ENCODE measurements at places on chromosomes 1 and 21. TPM values are rescaled to one million over a fixed set of nuclear protein-coding genes. Genes with fewer than 3 reads are reported as not detected.

DNA sequence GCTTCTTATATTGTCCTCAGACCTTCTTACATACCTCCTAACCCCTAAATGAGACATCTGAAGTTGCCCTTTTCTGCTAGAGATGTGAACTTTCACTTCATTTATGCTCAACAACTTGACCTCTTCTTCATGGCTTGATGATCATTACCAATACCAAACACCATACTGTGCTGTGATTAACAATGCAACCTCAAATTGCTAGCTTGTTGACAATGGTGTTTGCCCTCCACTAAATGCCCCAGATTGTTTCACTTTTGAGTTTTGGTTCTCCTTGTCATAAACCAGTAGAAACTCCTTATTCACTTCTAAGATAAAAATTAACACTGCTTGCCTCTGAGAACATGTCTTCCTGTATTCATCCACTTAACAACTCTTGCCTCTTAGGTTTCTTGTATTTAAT lies 5.6 kb downstream of the JAK1 start:
- no peak overlapping the region for H3K27ac ChIP-seq
- H3K4me1 ChIP-seq = peaks cover 38% of the 10 kb centered on the region
- H3K4me3 ChIP-seq = no peak overlapping the region
- DNase-seq = no peak
- no peaks in the 10 kb centered on the region for H3K36me3 ChIP-seq

Gene ACADM
- total RNA-seq = 66.8 TPM

Gene DENND4B
- 17.6 TPM for total RNA-seq

Gene MAP7D1
- 59.4 TPM for total RNA-seq

Gene IGSF3
- 60.0 TPM for total RNA-seq

DNA sequence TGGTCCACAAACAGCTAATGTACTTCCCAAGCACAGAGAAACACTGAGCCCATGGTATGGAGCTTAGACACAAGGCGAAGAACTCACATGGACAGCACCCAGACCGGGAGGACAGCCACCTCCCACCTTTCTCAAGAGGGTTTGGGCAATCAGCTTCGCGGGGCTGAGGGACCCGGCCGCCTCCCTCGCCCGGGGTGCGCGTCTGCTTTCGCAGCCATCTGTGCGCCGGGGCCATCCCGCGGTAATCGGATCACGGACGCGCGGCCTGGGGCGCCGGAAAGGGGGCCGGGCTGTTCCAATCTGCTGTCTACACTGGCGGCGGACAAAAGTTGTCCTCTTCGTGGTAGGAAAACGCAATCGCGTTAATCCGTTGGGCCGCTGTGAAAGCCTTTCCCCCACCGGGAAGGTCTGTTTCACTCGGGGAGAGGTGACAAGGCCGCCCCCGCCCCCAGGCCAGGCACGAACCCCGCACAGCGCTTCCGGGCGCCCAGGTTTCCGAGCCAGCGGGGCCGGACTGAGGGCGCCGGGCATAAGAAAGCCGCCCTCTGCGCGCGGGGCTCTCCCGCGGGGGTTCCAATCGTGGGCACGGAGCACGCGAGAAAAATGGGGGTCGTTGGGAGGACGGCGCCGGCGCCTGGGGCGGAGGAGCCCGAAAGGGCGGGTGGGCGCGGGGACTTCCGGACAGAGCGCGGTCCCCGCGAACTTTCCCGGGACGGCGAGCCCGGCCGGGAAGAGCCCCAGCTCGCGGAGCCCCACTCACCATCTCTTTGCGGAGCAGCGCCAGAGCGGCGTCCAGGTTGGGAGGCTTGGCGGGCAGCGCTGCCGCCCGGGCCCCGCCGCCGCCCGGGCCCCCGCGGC lies 664 bp downstream of the FAM89A start:
- H3K36me3 ChIP-seq = no peaks in the 10 kb centered on the region
- peaks cover 15% of the 10 kb centered on the region for H3K4me1 ChIP-seq
- no peak for DNase-seq

DNA sequence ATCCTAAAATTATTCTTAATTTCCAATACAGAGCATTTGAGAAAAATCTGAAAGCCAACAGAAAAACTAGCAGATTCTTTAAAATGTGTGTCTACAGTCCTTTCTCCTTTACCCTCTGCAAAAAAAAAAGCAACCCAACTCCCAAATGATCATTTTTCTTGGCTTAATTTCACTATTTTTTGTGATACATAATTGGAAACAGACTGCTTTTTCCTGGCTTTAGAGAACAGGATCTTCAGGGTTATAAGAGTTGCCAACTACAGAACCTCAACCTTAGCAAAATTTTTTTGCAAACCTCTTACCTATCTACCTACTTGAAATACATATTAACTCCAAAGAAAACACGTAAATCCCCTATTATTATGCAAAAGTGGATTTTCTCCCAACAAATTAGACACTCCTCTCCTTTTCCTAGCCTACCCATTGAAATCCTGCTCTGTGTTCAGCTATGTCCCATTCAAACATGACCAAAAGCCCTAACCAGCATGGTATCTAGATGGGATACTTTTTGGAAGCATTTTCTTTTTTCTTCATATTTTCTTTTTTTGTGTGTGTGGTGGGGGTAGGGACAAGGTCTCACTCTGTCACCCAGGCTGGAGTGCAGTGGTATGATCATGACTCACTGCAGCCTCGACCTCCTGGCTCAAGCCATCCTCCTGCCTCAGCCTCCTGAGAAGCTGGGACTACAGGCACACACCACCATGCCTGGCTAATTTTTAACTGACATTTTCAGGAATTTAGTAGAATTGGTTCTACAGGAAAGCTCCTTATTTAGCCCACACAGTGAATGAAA lies 9.0 kb downstream of the TGFBR3 start:
- H3K36me3 ChIP-seq = no peaks in the 10 kb centered on the region
- H3K27ac ChIP-seq = peak overlapping the region; percentile 16
- no peak for DNase-seq
- peaks cover 95% of the 10 kb centered on the region for H3K4me1 ChIP-seq
- H3K4me3 ChIP-seq = no peak overlapping the region

DNA sequence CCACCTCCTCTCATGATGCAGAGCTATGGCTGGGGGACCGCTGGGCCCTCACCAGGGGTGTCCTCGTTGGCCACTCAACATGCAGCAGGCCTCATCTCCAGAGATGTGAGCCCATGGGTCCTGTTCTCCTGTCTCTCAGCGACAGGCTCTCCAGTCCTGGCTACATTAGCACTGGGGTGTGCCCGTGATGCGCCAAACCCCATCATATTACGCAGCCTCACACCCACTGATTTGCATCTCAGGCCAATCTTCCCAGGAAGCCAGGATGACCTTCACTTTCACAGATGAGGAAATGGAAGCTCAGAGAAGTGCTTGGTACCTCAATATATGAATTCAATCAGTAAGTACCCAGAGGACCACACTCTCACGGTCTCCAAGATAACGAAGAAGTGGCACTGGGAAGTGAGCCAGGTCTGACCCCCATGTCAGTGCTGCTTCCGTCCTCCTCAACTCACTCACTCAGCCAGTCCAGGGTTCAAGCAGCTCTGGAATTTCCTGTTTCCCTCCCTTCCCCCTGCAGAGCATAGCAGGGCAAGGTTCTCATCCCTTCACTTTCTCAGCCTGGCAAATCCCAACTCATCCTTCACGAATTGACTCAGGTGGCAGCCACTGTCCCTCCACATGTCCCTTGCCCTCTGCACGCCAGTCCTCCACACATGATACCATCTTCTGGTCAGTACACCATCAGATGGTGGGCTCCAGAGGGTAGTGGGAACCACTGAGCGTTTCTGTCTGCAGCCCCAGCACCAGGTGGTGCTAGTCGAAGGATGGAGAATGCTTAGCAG lies 28.9 kb upstream of the EVA1B start:
- H3K4me3 ChIP-seq = no peak overlapping the region
- H3K27ac ChIP-seq = peak overlapping the region; percentile 85
- peaks cover 51% of the 10 kb centered on the region for H3K4me1 ChIP-seq
- no peak for DNase-seq
- peaks cover 34% of the 10 kb centered on the region for H3K36me3 ChIP-seq

Gene TRIM58
- 0.26 TPM for total RNA-seq

Gene PM20D1
- total RNA-seq = not detected

- no peak overlapping the region for H3K4me3 ChIP-seq
- DNase-seq = no peak
- peaks cover 65% of the 10 kb centered on the region for H3K4me1 ChIP-seq
- peaks cover 5% of the 10 kb centered on the region for H3K36me3 ChIP-seq
Observed at GRCh38 chr1:2247760-2248126, 19.6 kb downstream of the SKI start.

Gene CYP4A11
- not detected for total RNA-seq

DNA sequence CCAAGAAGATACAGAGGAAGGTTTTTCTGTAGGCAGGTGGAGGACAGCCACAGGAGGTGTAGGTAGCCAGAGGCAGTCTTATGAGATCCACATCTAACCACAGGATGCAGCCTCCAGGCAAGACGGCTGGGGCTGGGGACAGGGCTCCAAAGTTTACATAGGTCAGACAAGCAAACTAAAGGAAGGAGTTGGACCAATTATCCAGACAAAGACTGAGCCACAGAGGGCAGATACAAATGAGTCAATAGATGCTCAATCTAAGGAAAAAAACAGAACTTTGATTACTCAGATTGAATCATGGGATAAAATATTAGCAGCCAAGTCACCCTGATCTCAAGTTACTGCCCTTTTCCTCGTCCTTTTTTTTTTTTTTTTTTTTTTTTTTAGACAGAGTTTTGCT lies 91.6 kb downstream of the RGS7 start:
- no peaks in the 10 kb centered on the region for H3K27me3 ChIP-seq
- DNase-seq = no peak
- H3K27ac ChIP-seq = no peak overlapping the region
- no peak overlapping the region for H3K4me3 ChIP-seq
- H3K36me3 ChIP-seq = no peaks in the 10 kb centered on the region

DNA sequence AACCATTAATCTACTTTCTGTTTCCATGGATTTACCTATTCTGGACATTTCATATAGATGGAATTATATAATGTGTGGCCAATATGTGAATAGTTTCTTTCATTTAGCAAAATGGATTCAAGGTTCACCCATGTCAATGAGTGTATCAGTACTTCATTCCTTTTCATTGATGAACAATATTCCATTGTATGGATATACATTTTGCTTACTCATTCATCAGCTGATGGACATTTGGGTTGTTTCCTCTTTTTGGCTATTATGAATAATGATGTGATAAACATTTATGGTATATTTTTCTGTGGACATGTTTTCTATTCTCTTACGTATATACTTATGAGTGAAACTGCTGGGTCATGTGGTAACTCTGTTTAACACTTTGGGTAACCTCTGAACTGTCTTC lies 97.8 kb downstream of the SCMH1 start:
- H3K27me3 ChIP-seq = no peaks in the 10 kb centered on the region
- H3K4me1 ChIP-seq = no peaks in the 10 kb centered on the region
- no peak overlapping the region for H3K4me3 ChIP-seq
- no peak for DNase-seq
- no peak overlapping the region for H3K27ac ChIP-seq
- peaks cover 43% of the 10 kb centered on the region for H3K36me3 ChIP-seq

- DNase-seq = no peak
- H3K4me3 ChIP-seq = no peak overlapping the region
- H3K4me1 ChIP-seq = peaks cover 87% of the 10 kb centered on the region
- no peak overlapping the region for H3K27ac ChIP-seq
- no peaks in the 10 kb centered on the region for H3K27me3 ChIP-seq
Observed at GRCh38 chr1:22118291-22118992, 24.5 kb downstream of the WNT4 start.

- no peak overlapping the region for H3K4me3 ChIP-seq
- no peaks in the 10 kb centered on the region for H3K4me1 ChIP-seq
- DNase-seq = no peak
- no peaks in the 10 kb centered on the region for H3K36me3 ChIP-seq
- peaks cover 12% of the 10 kb centered on the region for H3K27me3 ChIP-seq
Observed at GRCh38 chr1:147892731-147893214, 9.8 kb upstream of the GJA8 start.

Gene PSMA5
- 56.8 TPM for total RNA-seq

GRCh38 chr1:9539829-9540550 lies 725 bp downstream of the SLC25A33 start:
- no peak for DNase-seq
- H3K27me3 ChIP-seq = no peaks in the 10 kb centered on the region
- H3K36me3 ChIP-seq = no peaks in the 10 kb centered on the region
- peaks cover 23% of the 10 kb centered on the region for H3K4me1 ChIP-seq
- H3K27ac ChIP-seq = peak overlapping the region; percentile 90

DNA sequence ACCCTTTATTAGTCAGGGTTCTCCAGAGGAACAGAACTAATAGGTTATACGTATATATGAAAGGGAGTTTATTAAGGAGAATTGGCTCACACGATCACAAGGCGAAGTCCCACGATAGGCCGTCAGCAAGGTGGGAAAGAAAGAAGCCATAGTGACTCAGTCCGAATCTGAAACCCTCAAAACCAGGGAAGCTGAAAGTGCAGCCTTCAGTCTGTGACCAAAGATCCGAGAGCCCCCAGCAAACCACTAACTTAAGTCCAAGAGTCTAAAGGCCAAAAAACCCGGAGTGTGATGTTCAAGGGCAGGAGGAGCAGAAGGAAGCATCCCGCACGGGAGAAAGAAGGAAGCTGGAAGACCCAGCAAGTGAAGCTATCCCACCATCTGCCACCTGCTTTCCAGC lies 9.9 kb downstream of the IFNLR1 start:
- H3K36me3 ChIP-seq = no peaks in the 10 kb centered on the region
- no peaks in the 10 kb centered on the region for H3K27me3 ChIP-seq
- H3K4me1 ChIP-seq = no peaks in the 10 kb centered on the region
- no peak overlapping the region for H3K4me3 ChIP-seq
- no peak overlapping the region for H3K27ac ChIP-seq

GRCh38 chr21:41955516-41955915 lies 1.7 kb upstream of the C2CD2 start:
- no peak for DNase-seq
- peaks cover 86% of the 10 kb centered on the region for H3K4me1 ChIP-seq
- no peak overlapping the region for H3K4me3 ChIP-seq
- H3K36me3 ChIP-seq = no peaks in the 10 kb centered on the region

Gene GCSAML
- 0.88 TPM for total RNA-seq

GRCh38 chr1:12201352-12202189 lies 28.3 kb upstream of the VPS13D start:
- no peaks in the 10 kb centered on the region for H3K4me1 ChIP-seq
- no peaks in the 10 kb centered on the region for H3K27me3 ChIP-seq
- no peak for DNase-seq
- no peak overlapping the region for H3K27ac ChIP-seq
- no peak overlapping the region for H3K4me3 ChIP-seq
- peaks cover 15% of the 10 kb centered on the region for H3K36me3 ChIP-seq

DNA sequence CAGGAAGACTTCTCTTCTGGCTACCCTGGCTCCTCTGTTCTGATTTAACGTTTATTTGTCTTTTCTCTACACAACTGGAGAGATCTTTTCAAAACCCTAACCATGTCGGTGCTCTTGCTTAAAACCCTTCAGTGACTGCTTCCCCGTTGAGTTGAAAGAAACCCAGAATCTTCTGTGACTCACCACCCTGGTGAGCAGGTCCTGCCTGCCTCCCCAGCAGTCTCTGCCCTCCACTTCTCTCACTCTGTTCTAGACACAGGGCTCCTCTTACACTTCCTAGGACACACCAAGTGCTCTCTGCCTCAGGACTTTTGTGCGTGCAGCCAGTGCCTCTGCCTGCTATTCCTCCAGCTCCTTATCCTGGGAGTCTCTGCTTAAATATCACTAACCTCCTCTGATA lies 131.4 kb downstream of the IER5 start:
- H3K36me3 ChIP-seq = no peaks in the 10 kb centered on the region
- H3K27me3 ChIP-seq = no peaks in the 10 kb centered on the region
- H3K4me3 ChIP-seq = no peak overlapping the region
